ENCODE measurements at places on chromosomes 4 and X.

DNA sequence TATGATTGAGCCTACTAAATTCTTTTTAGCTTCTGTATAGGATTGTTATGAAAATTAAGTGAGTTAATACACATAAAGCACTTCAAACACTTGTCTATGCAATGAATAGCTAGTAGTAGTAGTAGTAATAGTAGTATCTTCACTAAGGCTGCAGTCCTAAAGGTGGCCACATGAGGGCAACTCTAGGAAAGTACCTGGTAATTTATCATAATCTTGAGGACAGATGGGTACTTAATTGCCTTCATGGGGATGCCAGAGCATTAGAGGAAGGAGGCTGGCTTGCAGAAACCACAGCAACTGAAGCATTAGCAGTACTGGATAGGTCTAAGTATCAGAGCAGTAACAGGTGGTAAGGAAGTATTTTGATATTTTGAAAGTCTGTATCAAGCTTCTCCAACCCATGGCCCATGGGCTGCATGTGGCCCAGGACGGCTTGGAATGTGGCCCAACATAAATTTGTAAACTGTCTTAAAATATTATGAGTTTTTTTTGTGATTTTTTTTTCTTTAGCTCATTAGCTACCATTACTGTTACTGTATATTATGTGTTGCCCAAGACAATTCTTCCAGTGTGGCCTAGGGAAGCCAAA is 17.3 kb downstream of the NIPAL1 start:
- DNase-seq, result no peak

- no peak for DNase-seq
Measured at GRCh38 chrX:150980711-150981110, 2.4 kb upstream of the HMGB3 start.

GRCh38 chr4:16253127-16253960 is 27.1 kb upstream of the TAPT1 start:
- no peak for DNase-seq

- no peak for DNase-seq
Measured at GRCh38 chrX:11478026-11478425, 184.8 kb downstream of the AMELX start.

DNA sequence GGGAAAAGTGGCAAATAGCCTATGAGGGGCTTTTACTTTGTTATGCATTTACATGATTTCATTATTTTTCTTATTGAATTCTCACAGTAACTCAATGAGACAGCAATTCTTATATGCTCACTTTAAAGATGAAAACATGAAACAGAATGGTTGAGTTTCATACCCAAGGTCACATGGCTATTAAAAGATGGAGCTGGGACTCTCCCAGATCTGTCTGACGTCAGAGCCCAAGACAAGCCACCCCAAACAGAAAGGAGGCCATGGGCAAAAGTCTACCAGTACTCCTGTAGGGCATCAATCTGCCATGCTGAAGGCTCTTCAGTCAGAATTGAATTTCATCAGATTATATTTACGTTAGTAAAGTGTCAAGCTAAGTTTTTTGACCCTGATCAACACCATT is 13.2 kb downstream of the HSD17B11 start:
- no peak for DNase-seq

- no peak for DNase-seq
Measured at GRCh38 chr4:6746721-6747293, 30.8 kb downstream of the BLOC1S4 start.

GRCh38 chrX:39905946-39906345 is 191.8 kb downstream of the BCOR start:
- no peak for DNase-seq

DNA sequence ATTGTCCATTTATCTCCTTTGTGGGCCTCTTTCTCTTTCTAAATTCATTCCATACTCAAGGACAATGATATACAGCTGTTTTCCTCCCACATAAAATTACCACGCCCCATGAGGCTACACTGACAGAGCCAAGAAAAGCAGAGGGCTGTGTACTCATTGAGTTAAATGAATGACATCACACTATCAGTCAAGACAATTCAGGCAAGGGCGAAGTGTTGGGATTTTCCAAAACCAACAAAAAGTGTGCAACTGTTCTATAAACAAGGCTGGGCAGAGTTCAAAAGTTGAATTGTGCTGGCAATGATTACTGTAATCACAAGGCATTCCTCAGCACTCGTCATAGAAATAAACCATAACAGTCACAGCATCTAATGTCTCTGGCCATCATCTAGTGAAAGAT is 799.6 kb upstream of the DIAPH2 start:
- no peak for DNase-seq

GRCh38 chr4:68465058-68465457 is 17.8 kb downstream of the TMPRSS11E start:
- no peak for DNase-seq

GRCh38 chr4:128358231-128358912 is 70.8 kb upstream of the PGRMC2 start:
- no peak for DNase-seq

DNA sequence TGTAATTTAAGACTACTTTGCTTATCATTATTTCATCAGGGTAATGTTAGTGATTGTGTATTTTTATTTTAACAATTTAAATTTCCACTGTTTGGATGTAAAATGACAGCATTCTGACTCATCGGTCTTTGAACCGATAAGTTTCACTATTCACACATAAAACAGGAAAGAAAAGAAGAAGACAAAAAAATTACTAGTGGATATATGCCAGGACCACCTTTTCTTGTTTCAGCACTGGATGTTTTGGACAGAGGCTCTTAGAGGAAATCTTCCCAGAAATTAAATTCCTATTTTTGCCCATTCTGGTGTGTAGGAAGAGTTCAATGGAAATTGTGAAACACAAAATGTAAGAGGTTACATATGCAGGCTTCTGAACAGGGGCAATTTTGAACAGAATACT is 57.4 kb downstream of the VEGFC start:
- no peak for DNase-seq
